ENCODE measurements at places on chromosomes 7 and 10.

DNA sequence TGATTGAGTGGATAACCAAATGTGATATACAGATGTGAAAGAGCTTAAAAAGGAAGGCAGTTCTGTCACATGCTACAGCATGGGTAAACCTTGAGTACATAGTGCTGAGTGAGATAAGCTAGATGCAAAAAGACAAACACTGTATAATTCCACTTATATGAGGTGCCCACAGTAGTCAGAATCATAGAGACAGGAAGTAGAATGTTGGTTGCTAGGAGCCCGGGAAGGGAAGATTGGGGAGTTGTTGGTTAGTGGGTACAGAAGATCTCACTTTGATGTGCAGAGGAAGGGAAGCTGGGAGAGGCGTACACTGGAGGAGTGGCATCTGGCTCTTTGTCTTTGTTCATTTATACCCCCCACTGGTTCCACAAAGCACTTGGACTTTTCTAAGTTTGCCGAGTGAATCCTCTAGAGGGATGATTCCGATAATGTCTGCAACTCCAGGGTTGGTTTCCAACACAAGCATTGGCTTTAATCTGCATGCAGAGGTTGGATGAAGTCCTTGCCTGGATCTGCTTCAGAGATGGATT is 39.5 kb downstream of the TSPAN14 start:
- peak; percentile 62 for DNase-seq

DNA sequence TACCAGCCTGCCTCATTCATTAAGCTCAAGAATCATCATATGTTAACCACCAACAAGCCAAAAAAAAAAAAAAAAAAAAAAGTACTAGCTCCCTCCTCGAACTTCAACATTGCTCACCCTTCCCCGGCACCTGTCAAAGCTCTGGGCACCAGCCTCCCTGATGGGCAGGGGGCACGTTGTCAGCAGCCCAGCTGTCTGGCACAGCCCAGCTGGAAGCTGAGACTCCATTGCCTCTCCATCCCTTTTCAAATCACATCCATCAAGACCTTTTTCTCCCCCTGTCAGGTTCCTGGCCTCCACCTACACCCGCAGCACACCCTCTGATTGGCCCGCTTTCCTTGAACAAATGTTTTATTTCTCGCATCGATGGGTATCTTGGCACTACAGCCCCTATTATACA is 913.3 kb upstream of the AUTS2 start:
- no peak for DNase-seq

DNA sequence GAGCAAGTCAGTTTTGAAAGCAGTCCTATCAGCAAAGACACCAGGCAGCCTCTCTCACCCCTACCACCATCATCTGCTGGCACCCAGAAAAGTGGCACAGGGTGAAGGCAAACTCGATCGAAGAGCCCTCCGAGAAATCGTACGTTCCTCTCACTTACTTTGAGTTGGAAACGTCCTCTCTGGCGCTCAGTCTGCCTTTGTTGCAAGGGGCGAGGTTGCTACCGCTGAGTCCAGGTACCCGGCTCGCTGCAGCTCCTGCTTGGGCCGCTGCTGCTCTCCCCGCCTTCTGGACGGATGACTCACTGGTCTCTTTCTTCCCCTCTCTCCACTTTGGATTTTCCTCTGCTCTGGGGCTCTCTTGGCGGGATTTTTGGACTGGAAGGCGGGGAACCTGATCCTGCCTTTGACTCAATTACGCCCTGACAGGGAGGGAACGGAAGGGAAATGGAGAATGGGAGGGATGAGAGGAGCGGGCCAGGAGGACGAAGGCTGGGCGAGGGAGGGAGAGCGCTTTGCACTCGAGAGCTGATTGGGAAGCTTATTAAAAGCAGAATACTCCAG is at the start of gene PTN:
TSS of gene PTN (minus strand) at position 453 of the 561 bp plus-strand sequence. CDS start 88,760 bp downstream, outside the sequence.
- DNase-seq, result peak; percentile 26

- DNase-seq, result no peak
Observed at GRCh38 chr10:99292159-99292558, 37.0 kb upstream of the CNNM1 start.

DNA sequence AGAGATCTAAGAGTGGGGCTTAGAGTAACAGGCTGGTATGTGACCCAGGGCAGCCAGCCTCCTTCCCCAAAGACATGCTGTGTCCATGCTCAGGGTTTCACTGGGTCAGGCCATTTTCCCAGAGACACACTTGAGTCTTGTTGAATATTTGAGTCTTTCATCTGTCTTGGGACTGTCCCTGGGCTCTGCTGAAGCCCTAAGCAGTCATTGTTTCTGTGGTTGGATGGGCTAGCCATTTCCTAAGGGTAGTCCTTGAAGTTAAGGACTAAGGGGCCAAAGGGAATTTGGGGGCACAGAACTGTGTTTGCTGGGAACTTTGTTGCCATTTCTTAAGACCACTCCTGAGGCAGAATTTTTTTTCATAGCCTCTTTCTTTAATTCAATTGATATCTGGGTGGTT is 98.4 kb upstream of the SAMD8 start:
- no peak for DNase-seq

DNA sequence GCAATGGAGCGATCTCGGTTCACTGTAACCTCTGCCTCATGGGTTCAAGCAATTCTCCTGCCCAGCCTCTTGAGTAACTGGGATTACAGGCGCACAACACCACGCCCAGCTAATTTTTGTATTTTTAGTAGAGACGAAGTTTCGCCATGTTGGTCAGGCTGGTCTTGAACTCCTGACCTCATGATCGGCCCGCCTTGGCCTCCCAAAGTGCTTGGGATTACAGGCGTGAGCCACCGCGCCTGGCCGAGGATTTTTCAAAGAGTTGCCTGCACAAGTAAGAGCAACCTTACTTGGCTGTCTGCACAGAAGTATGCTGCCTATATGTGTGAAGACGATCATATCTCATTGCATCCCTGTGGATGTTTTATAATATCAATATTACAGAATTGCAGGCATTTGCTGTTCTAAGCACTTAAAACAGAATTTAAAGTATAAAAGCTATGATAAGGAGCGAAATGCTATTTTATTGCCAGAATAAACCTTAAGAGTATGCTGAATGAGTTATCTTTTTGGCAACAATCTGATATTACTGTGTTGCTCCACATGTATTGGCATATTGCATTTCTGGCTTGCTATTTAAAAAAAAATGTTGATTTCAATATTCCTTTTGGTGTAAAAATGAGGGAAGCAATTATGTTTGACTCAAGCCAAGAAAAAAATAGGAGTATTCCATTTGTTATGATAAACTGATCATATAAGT is 379.4 kb upstream of the SEMA3D start:
- DNase-seq, result no peak

GRCh38 chr10:29239569-29240472 is 49.0 kb upstream of the LYZL1 start:
- peak; percentile 1 for DNase-seq

DNA sequence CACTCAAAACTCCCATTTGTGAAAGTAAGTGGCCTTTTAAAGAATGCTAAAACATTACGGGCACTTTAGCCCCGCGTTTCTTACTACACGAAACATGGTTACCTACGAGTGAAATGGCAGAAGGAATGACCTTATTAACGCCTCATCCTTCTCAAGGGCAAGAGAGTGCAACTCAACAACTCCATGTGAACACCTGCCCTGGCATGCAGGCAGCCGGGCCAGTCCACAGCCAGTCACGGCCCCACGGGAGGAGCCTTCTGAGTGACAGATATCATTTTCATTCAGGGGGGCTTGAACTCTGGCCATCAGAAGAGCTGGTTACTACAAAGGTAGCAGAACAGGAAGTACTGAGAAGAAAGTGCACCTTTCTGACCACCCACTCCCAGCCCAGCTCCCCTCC is 236.1 kb downstream of the PTPRN2 start:
- DNase-seq, result no peak

- DNase-seq, result no peak
Observed at GRCh38 chr7:22859641-22860290, 37.1 kb upstream of the TOMM7 start.

DNA sequence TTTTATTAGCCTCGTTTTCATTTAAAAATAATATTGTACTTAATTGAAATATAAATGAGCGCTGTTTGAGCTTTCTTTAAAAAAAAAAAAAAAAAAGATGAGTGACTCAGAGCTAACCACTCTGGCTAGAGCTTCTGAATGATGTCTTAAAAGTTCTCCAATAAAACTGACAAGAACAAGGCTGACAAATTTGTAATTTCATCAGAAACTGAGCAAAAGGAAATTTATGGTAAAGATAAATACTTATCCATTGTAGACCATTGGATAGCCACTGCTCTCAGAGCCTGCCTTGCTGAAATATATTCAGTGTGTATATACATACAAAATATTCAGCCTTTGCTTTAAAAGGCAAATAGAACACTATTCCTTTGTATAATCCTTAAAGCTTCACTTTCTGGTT is 91.2 kb upstream of the OIT3 start:
- no peak for DNase-seq

GRCh38 chr7:15515252-15515651 is 46.6 kb downstream of the AGMO start:
- DNase-seq, result no peak

DNA sequence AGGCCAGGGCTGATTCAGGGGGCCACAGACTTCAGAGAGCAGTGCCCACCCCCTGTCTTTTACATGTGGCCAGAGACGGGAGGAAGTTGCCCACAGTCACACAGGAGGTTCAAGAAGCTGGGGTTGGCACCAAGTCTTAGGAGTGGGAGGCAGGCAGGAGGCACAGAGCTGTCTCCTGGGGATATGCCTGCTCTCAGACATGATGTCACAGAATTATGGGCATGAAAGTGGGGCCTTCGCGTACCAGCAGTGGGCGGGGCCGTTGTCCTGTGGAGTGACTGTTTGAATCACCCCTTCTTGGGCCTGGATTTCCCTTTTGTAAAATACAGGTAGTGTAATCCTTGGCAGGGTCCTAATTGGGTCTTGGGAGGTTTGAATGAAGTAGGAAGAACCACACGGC is 81.2 kb upstream of the PPIF start:
- DNase-seq, result no peak

GRCh38 chr10:115903207-115903606 is 369.8 kb downstream of the GFRA1 start:
- DNase-seq, result no peak

GRCh38 chr7:74134117-74134620 is 40.0 kb upstream of the EIF4H start:
- DNase-seq, result no peak

DNA sequence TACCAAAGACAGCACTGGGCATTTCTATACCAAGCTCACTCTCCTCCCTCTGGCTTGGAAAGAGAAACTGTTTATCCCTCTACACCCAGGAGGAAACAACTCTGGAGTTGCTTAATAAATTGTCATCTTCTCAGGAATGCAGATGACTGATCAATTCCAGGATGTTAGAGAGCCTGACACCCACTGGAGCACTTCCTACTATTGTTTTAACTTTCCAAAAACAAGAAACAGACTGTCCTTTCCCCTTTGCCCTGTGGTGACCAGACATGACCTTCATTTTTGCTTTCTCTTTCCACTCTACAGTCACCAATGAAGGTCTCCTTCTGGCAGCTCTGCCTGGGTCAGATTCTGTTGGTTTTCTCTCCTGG is 19.6 kb downstream of the GIMAP4 start:
- no peak for DNase-seq

DNA sequence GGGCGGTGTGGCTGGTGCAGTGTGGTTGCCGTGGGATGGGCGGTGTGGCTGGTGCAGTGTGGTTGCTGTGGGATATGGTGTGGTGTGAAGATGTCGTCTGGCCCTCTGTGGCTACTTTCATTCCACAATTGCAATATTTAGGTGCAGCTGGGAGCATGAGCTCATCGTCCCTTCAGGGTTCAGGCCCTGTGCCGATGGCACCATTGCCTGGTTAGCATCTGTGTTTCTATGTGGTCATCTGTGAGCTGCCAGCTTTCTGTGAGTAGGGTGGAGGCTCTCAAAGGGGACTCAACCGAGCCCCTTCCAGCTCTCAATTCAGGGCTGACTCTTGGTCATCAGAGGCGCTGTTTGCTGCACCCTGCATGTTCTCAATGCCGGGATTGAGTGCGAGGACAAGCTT is 3.6 kb downstream of the ADGRA1 start:
- DNase-seq, result no peak

DNA sequence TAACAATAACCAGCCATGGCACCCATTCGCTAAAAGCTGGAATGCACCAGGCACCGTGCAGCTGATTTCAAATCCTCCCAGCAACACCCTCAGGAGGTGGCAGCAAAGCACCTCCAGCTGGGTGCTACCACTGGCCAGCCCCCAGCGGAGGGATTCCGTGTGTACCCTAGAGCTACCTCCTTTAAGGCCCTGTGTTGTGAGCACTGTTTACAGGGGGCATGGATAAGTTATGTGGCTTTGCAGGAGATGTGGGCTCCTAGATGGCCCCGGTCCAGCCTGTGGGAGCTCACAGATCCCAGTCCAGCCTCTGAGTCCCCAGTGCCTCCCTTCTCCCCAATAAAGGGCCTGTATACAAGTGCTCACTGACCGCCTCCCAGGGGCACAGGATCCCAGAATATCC is 27.1 kb downstream of the TNRC18 start:
- DNase-seq, result peak; percentile 36

- no peak for DNase-seq
Observed at GRCh38 chr10:129023082-129023481, 444.0 kb upstream of the MGMT start.

GRCh38 chr10:82394122-82394521 is 519.1 kb downstream of the NRG3 start:
- no peak for DNase-seq

- no peak for DNase-seq
Observed at GRCh38 chr10:17019696-17020095, 109.9 kb downstream of the CUBN start.

- DNase-seq, result no peak
Observed at GRCh38 chr10:89171263-89171872, 35.7 kb downstream of the CH25H start.

DNA sequence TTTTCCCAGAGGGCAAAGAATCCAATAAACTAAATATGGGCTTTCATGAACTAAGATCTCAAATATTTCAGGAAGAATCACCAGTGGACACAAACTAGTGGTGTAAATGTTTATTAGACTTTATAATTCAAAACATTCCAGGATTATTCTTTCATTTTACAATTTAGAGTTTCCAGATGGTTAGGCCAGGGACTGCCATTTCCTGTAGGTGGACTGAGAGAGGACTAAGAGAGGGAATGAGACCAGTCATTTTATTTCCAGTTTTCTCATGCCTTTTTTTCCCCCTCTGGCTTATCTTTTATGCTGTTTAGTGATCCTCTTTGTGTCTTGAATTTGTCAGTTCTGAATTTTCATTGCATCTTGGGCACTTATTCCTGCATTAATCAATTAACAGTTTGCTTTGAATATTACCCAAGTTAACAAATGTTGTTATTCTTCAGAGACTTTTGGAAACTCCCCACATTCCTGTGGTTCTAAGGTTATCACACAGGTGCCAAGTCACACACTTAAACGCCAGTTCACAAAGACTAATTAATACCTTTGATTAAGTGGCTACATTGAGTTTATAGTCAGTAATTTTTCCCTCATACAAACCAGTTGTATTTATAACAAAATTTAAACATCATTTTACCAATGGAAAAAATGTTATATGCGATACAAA is 12.3 kb downstream of the CISD1 start:
- DNase-seq, result no peak

DNA sequence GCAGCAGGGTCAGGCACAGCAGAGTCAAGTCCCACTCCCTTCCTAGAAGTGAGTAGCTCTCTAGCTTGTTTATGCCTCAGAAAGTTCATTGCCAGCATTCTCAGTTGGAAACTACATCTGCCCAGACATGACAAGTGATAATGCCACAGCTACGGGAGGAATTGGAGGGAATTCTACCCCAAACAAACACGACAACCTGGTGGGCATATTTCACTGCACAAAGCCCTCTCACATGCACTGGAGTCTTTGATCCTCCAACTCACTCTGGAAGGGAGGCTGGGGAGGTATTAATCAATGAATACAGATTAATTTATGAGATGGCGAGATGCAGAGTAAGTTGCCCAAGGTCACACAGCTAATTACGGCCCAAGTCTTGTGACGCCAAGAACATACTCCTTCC is 126.0 kb upstream of the MGMT start:
- DNase-seq, result no peak

Measured in NCI-H510A treated with DMSO at 0.1 percent for 48 hours (cell line).